Nephron progenitor cell (in vitro differentiated cells): ENCODE measurements at places on chromosomes 6 and 20.
A peak's percentile ranks its signal among the peaks of the same experiment; 100 is the strongest.

GRCh38 chr20:18857640-18858039 is 44.1 kb downstream of the SCP2D1 start:
- DNase-seq, result no peak

DNA sequence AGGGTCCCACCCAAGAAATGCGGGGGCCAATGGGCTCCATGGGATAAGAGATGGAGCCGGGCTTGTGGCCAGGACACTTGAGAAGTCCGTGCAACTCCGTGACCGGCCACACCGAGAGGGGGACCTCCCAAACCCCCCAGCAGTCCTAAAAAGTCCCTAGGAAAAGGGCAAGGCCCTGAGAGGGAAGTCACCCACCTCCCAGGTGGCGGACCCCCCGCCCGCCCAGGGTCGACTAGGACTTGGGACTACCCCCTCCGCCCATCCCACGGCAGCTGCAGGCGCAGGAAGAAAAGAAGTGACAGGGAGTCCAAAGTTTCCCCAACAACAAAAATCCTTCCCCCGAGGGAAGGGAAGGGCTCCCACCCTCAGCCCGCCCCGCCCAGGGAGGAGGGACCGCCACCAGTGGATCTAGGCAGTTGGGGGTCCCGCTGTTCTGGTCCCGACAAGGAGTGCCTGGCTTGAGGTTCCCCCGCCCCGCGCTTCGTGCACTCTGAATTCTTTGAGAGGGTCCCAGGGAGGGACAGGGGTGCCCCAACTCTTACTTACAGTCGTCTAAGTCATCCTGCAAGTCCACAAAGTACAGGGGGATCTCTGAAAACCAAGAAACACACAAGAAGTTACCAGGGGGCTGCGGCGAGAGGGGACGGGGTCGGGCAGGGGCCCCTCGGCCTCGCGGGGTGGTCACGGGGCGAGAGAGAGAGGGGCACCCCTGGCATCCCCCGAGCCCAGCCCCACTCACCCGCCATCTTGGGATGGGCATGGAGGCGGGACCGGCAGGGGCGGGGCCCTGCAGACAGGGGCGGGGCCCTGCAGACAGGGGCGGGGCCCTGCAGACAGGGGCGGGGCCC is 611 bp upstream of the RAB22A start:
- DNase-seq, result peak; percentile 65

DNA sequence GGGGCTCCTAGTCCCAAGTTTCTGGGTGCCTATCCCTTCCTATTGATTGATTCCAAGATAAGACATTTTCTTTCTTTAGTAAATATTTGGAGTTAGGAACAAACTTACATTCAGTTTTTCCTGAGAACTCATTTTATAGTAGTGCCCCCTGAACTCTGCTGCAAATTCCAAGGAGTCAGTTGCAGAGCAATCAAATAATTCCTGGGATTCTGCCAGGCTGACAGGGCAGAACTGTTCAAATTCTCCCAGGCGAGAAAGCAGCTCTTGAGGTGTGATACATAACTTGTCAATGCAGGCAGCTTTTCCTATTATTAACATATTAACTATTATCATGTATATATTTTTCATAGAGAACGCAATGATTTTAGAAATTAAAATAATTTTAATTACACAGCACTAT is 15.9 kb upstream of the ZBTB24 start:
- no peak for DNase-seq

- no peak for DNase-seq
Measured at GRCh38 chr20:9632991-9633390, 118.6 kb downstream of the LAMP5 start.

DNA sequence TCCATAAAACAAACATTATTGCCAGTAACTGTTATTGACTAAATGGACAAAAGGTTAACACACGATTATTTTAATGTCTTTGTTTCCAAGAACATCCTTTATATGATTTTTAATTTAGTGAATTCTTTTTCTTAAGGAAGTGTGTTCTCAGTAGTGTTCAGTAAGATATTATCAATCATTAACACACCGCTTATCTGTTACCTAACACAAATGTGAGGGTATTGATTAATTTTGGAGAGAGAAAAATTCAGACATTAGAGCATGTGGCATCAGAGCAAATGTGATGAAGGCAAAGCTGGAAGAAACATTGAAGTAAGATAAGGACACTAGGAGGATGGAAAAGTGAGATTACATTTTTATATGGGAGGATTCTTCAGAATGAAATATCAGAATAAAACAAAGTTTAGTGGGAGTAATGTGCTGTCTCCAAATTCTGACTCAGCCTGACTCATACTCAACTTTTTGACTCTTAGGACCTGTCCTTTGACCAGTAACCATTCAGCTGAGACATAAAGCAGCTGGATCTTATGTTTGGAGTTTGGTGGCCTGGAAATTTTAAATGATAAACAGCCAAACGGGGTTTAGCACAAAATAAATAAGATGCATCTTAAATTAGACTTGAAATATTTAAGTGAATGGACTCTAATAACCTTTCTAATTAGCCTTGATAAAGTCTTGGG is 348.6 kb downstream of the CD109 start:
- DNase-seq, result no peak
